NCI-H187 treated with DMSO at 0.1 percent for 48 hours (cell line): ENCODE measurements at places on chromosomes 2 and 18.

- DNase-seq, result no peak
These were observed 3.7 kb upstream of the BCL2L11 start for GRCh38 chr2:111116843-111117597.

DNA sequence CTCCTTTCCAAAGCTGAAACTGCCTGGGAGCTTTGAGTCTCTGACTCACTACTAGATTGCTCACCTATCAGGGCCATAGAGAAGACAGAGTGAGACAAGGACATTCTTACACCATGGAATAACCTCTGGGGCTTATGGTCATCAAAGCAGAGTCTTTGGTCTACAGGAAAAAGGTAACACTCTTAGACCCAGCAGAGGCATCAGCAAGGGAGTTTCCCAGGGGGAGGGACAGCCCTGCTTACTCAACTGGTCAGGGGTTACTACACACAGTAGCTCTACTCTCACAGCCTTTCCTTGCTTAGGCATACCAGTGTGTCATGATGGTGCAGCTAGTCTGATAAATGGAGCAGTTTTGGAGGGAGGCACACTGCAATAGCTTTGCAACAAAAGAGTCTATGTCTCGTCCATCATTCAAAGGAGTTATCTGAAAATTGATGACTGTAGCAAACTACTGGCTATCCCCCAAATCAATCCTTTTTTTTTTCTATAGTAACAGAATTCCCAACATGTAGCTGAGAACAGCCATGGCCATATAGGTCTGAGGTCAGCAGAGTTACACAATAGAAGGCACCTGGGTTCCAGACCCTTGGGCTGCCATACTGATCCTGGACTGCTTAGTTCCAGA is 22.4 kb upstream of the CD28 start:
- no peak for DNase-seq

DNA sequence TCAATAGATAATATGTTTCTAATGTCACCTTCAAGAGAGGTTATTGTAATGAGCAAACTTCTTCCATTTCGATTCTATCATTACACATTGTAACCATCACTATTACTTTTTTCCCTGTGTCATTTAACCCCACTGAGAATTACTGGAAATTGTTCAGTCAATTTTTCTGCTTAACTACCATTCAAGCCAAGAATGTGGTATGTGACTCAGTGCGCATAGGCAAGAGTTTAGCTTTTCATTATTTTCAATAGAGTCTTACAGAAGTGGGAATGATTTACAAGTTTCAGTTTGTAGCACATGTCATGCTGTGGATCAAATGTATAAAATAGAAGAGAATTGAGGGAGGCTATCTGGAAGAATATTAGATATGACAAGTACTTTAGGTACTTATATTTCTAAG is 34.3 kb upstream of the PIEZO2 start:
- DNase-seq, result no peak

- peak; percentile 21 for DNase-seq
These were observed 412 bp downstream of the OSBPL1A start for GRCh38 chr18:24397131-24397693.

DNA sequence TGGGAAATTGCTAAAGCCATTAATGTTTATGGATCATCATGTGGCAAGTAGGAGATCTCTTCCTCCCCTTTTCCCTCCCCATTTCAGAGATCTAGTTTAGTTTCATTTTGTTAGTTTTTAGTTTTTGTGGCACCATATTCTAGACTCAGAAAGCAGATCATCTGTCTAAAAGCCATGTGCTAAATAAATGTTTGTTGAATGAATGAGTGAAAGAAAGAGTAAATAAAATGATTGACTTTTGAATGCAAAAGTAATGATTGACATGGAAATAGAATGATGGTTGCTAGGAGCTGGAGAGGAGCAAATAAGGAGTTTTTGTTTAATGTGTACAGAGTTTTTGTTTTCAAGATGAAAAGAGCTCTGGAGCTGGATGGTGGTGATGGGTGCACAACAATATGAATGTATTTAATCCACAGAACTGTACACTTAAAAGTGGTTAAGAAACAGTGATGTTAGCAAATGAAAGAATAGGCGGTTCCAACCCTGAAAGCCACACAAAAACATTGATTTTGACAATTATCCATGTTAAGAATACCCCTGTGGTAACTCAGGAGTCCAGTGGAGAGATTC is 23.6 kb downstream of the TMEM178A start:
- DNase-seq, result no peak

DNA sequence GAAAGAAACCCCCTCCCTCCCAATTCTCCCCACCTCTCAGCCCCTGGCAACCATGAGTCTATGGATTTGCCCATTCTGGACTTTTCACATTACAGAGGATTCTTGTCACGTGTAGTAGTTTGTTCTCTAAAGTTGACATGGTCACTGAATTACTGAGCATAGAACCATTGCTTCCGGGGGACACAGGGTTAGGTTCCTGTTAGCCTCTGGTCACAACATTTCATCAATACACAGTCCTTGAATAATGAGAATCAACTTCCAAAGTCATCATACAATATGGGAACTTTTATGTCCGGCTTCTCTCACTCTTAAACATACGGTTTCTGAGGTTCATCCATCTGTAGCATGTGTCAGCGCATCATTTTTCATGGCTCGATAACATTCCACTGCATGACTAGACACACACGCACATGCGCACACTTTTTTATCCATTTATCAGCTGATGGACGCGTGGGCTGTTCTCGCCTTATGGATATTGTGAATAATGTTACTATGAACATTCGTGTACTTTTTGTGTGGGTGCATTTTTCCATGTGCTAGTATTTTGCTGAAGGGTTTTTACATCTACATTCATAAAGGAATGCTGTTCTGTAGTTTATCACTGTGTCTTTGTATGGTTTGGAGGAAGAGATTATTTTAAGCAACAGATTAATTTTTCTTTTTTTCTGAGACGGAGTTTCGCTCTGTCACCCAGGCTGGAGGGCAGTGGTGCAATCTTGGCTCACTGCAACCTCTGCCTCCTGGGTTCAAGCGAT is 48.1 kb downstream of the PARD6G start:
- no peak for DNase-seq

- DNase-seq, result no peak
These were observed 1.2 kb upstream of the MRO start for GRCh38 chr18:50820901-50821520.

DNA sequence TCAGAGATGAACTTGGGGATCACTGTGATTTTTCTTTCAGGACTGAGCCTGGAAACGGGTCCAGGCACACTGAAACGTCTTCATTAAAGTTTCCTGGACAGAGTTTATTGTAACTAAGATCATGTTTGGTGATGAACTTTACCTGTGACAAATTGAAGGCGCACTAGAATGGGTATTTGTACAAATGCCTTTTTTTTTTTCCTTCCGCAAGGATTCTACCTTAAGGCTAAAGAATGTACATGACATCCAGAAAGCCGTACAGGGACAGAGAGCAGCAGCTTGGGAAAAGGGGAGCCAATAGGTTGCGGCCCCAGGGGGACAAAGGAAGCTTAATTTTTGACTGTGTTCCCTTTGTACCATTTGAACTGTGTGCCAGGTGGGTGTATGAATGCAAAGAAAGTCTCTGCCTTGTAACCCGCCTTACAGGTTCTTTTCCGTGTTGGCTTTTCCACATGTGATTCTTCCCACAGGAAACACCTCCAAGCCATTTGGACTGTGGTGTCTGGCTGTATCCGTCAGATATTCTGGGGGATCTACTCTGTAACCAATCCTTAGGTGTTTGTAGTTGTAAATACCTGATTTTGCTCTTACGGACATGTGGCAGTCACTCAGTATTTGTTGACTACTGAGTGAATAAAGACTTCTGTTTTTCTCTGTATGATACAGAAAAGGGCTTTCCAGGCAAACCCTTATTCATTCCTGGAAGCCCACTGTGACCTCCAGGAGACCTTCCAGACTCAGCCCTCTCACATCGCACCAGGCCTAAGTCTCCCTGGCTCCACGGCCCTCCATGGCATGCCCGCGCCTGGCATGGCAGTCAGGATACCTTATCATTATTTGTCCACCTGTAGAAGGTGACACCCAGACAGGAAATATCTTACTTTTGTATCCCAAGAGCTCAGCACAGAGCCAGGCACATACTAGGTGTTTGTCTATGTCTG is 1.1 kb downstream of the LRRFIP1 start:
- no peak for DNase-seq

DNA sequence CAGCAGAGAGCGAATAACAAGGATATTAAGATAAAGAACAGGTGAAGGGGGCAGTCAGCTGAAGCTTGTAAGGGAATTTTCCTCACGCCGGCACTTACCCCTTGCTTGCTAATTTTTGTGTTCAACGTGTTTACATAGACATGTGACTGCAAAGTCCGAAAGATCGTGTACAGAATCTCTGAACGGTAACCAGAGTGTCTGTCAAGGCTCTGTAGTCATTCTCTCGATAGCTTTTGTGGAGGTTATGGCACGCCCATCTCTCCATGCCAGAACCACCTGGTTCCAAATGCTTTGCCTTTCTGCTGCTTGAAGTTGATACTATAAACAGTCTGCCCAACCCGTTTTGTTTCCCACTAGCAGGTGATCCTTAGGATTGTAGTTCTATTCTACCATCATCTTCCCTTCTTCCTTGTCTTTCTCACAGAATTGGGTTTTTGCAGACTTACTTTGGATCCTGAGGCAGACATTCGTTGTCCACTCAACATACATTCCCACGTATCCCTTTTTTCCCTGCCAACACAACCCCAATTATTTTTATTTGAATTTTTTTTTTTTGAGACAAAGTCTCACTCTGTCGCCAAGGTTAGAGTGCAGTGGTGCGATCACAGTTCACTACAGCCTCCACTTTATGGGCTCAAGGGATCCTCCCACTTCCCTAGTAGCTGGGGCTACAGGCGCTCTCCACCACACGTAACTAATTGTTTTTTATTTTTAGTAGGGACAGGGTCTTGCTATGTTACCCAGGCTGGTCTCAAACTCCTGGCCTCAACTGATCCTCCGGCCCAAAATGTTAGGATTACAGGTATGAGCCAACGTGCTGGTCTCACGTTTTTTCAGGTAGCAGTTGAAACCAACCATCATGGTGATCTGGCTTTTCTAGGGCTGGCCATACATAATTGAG is 1.3 kb upstream of the USP34 start:
- peak; percentile 51 for DNase-seq

- DNase-seq, result no peak
These were observed 73.1 kb downstream of the MYCN start for GRCh38 chr2:16013359-16013911.

- DNase-seq, result no peak
These were observed 84.8 kb upstream of the RND3 start for GRCh38 chr2:150572194-150572766.

DNA sequence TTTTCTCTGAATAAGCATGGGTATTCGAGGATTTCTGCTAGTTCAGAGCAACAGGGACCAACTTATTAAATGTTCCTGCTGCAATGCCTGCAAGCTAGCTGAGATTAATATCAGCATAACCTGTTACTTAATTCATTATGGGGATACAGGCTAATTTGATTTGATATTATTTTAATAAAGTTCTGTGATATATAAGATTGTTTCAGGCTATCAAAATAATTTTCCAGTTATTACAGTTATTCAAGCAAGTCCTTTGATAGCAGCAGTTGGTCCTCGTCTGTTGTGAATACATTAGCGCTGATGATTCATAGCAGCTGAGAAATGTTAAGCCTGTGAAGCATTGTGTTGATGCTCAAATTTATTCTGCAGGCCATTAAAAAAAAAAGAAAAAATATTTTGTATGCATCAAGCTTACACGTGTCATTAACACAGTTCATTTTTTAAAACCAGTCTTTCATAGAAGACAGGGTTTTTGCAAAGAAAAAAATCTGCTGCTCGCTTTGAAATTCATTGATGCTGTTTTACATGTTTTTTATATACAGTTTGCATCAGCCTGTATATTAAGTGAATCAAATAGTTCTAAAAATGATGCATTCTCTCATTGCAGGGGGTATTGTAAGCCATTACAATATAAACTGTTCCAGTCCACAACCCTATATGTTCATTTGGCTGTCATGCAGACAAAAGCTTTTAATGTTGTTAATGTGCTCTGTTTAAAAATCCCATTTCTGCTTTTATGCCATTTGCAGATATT is 482.5 kb downstream of the BCL11A start:
- no peak for DNase-seq

GRCh38 chr2:85917887-85918795 is 29.4 kb upstream of the ST3GAL5 start:
- no peak for DNase-seq

GRCh38 chr2:24793761-24794435 is 673 bp downstream of the CENPO start:
- DNase-seq, result no peak

GRCh38 chr18:34648269-34648985 is 61.7 kb upstream of the DTNA start:
- DNase-seq, result no peak

DNA sequence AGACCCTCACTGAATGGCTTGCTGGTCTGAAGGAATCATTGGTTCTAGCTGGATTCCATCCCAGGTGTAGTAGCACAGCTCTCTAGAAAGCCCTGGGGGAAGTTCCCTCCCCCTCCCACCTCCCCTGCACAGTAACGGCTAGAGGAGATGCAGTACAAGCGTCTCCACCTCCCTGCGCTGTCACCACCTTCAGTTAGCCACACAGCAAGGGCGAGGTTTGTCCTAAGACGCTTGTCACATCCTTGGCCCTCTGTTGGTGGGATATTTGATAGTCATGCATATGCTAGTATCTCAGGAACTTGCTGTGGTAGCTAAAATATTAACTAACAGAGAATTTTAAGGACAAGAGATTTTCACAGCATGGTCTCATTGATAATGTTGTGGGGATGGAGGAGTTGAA is 19.4 kb downstream of the TRAPPC12 start:
- no peak for DNase-seq

GRCh38 chr2:3285901-3286645 is 91.5 kb downstream of the EIPR1 start:
- no peak for DNase-seq

GRCh38 chr18:46296656-46297055 is 192.5 kb downstream of the HAUS1 start:
- DNase-seq, result no peak

GRCh38 chr2:217340899-217341298 is 481.0 kb upstream of the TNP1 start:
- DNase-seq, result no peak

DNA sequence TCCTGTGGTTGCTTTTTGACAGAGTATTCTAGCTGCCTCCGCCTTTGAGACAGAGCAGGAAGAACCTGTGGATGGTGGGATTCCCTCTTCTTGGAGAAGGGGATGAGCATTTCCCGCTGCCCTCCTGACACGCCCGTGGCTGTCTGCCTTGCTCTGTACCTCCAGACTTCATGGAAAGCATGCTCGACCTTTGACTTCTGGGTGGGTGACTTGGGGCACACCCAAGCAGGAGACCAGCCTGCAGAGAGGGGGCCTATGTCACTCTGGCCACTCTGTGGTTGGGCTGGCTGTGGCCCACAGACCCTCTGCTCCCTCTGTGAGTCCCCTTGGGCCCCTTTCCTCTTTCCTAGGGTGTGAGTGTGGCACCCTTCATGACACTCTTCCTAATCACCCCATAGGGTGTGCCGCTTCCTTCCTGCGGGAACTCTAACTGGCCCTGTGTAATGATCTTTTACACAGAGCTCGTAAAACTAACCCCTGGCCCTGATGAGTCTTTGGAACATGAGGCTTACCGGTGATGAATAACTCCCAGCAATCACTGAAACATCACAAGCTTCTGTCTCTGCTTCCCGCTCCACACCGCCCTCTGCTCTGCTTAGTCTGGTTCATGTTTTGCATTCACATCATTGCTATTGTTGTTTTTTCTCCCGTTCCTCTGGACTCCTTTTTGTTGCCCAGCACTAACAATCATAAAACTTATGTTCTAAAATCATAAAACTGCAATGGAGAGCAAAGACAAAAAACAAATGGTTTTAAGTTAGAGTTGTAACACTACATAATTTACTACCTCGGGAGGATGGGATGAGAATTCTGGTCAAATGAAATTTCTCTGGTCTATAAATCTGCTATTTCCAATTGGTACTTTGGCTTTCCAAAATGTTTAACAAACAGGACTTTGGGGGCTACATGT is 101.1 kb downstream of the SH3YL1 start:
- DNase-seq, result no peak

- DNase-seq, result no peak
These were observed 50.6 kb downstream of the PSMD14 start for GRCh38 chr2:161358838-161359237.
